Metanephros (tissue), 2 donors: ENCODE measurements at places on chromosomes 6 and 20. TPM values are rescaled to one million over a fixed set of nuclear protein-coding genes. Genes with fewer than 3 reads are reported as not detected.

Gene BANF2
- not detected for total RNA-seq

Gene OR2H1
- total RNA-seq: not detected

Gene SUMO4
- total RNA-seq: 6.7 TPM

Gene MYB
- total RNA-seq: 4.4 TPM

Gene PSORS1C1
- total RNA-seq: 0.06 TPM

Gene KCNK5
- total RNA-seq: 6.9 TPM

Gene CNR1
- 0.53 TPM for total RNA-seq

Gene TINAG
- 17.2 TPM for total RNA-seq

Gene EPPIN
- not detected for total RNA-seq

Gene SIRPD
- 0.12 TPM for total RNA-seq

Gene ULBP2
- total RNA-seq: 2.3 TPM

Gene PERP
- 11.2 TPM for total RNA-seq

Gene NDRG3
- total RNA-seq: 22.5 TPM

Gene PAX1
- total RNA-seq: 0.23 TPM

Gene PDYN
- total RNA-seq: 0.12 TPM

Gene ATAT1
- total RNA-seq: 21.1 TPM

Gene TMEM200A
- 22.4 TPM for total RNA-seq

Gene APMAP
- 78.8 TPM for total RNA-seq

Gene PRPH2
- 3.9 TPM for total RNA-seq

Gene SLC35D3
- 0.12 TPM for total RNA-seq

Gene MDFI
- 45.7 TPM for total RNA-seq

Gene OXT
- not detected for total RNA-seq

Gene LY6G6F
- not detected for total RNA-seq

Gene SRMS
- 0.12 TPM for total RNA-seq

Gene CDH26
- 6.4 TPM for total RNA-seq

Gene SOX4
- total RNA-seq: 136 TPM
